Fibroblast of mammary gland (primary cell): ENCODE measurements at places on chromosomes 11 and 22.

DNA sequence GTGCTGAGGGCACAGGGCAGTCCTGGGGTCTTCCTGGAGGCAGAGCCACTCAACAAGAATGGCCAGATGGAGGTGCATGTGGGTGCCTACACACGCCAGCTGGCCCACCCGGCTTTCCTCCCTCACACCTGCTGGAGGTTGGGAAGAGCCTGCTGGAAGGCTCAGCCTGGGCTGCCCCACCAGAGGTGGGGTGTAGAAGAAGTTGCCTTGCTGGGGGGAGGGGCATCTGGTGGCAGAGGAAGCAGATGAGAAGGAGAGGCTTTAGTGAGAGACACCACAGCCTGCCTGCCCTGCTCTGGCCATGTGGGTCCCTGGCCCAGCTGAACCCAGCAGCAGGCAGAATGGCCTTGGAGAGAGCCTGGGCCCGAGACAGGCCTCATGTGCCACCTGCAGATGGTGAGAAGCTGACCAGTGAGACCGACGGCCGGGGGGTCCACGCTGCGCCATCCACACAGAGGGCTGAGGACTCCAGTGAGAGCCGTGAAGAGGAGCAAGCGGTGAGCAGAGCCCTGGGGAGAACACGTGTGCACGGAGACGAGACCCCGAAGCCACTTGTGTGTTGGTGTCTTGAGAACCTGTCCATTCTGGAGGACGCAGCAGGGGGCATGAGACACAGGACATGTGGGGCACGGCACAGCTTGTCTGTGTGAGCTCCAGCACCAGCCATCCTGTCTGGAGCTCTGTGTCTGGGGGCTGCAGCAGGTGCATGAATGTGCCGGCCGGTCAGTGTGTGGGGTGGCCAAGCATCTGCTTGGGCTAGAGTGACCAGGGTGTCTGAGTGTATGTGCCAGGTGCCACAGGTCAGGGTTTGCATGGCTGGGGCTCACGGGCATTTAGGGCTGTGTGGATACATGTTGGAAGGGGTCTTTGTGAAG, 2.7 kb downstream of the B4GALNT4 start:
- no peak for DNase-seq

DNA sequence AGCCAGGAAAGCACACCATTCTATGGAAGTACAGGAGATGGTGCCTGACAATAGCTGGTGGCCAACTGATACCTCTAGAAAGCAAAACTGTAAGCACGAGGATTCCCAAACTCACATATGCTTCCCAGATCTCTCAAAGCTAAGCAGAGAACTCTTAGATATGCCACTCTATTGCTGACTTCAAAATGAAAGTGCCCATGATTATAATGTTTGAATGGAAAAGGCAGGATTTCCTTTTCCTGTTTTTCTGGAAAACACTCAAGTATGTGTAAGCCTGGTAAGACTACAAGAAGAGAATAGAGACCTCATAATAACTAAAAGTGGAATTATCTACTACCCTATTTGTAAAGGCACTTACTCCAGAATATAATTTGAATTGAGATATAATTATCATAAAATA, 2.6 kb upstream of the CARD18 start:
- no peak for DNase-seq

DNA sequence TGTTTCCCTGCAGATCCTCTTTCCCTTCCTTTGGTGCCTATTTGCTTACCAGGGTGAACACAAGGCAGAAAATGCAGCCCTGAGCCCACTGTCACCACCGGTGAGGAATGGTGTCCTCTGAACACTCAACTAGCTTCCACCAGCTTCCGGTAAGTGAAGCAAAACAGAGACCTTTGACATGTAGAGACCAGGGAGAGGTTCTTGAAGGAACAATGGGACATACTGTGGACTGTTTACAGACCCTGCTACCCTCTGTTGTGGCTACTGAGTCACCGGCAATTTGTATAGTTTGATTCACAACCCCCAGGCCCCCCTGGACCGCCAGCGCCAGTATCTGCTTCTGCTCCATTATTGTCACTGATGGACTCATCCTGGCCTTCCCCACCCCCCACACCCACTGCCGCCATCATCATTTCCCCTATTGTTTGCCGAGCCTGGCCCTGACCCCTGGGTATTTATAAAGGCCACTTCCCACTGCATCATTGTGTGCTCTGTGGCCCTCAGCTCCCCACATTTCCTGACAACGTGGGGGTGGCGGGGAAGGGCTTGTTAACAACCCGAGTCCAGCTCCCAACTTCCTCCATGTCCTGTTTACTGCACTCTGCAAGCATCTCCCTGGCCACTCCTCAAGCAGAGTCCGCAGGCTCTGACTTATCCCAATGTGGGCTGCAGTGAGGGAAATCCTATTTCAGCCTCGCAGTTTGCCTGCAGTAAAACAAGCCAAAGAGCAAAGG, 252.9 kb downstream of the ETS1 start:
- DNase-seq, result no peak

DNA sequence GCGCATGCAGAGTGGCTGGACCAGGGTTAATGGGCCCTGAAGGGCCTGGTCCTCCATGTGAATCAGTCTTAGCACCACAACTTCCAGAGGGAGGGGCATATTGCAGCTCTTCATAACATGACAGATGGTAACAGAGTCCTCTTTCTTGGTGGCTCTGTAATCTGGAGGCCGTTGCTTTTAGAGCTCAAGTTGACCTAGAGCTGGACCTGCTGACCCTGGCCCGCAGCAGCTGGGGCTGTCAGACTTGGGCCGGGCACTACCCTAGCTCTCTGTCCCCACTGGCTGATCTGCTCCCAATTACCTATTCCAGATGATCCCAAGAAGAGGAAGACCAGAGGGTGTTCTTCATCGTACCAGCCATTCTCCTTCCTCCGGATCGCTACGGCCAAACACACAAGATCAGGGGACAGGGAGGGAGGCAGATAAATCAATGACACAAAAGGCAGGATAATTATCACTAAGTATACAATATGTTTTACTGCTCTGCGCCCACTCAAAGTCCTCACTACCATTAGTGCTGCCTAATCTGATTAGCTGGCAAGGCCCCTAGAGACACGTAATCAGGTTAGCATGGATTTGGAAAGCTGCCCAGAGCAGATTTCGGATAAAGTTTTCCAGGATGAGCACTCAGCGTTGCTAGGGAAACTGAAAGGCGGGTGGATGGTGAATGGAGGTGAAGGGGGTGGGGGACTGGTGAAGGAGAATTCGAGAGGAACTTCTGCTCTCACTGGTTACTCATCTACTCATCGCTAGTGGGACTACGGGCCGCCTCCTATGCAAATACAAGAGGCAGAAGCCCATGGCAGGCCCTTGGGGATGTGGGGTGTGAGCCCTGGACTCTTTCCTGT, 64.5 kb upstream of the PHOX2A start:
- peak; percentile 97 for DNase-seq

DNA sequence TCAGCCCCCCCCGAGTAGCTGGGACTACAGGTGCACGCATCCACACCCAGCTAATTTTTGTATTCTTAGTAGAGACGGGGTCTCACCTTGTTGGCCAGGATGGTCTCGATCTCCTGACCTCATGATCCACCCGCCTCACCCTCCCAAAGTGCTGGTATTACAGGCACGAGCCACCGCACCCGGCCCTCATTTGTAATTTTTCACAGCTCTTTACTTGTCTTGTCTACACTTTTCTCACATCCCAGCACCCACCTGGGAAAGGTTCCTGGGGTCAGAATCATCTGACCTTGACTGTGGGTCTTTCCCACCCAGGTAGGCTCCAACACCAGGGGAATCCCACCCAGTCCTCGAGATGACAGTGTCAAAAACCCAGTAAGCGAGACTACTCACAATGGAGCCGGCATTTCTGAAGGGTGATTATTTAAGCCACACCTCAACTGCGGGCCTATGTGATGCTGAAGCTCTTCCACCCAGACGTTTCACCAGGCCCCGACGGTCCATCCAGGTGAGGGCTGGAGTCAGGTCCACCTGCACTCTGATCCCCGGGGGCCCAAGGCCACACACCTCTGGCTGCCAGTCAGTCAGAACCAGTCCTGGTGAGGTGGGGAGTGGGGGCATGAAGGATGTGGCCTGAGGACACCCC, 23.4 kb downstream of the CELSR1 start:
- DNase-seq, result no peak

DNA sequence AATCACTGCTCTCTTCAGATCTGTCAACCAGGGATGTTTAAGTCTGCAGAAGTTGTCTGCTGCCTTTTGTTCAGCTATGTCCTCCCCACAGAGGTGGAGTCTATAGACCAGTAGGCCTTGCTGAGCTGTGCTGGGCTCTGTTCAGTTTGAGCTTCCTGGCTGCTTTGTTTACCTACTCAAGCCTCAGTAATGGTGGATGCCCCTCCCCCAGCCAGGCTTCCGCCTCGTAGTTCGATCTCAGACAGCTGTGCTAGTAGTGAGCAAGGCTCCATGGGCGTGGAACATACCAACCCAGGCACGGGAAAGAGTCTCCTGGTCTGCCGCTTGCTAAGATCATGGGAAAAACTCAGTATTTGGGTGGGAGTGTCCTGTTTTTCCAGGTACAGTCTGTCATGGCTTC, 27.6 kb upstream of the CASP12 start:
- no peak for DNase-seq

GRCh38 chr22:44386386-44387035, 73.8 kb upstream of the SHISAL1 start:
- no peak for DNase-seq

DNA sequence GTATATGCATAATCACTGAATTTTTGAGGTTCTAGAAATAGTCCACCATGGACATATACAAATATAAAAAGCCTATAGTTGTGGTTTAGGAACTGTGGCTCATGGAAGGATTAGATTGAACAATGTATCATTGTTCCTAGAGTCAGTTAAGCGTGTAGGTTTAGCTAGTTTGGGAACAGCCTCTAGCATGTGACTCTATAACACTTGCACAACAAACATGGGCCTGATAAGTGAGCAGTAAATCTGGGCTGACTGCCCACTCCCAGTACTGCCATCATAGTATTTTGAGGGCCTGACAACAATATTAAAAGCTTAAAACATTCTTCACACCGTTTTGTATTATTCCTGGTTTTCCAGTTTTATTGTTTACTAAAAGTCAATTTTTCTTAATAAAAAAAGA, 47.0 kb downstream of the YAP1 start:
- peak; percentile 84 for DNase-seq

DNA sequence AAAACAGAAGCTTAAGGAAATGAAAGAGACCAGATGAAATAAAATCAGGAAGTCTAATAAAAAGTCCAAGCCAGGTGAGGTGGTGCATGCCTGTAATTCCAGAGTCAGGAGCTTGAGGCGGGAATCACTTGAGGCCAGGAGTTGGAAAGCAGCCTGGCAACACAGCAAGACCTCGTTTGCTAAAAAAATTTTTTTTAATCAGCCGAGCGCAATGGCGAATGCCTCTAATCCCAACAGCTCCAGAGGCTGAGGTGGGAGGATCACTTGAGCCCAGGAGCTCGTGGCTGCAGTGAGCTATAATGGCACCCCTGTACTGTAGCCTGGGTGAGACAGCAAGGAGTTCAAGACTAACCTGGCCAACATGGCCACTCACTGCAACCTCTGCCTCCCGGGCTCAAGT, 8.0 kb downstream of the RAB6A start:
- DNase-seq, result no peak

- no peak for DNase-seq
Measured at GRCh38 chr11:108592591-108593213, 866 bp downstream of the EXPH5 start.

DNA sequence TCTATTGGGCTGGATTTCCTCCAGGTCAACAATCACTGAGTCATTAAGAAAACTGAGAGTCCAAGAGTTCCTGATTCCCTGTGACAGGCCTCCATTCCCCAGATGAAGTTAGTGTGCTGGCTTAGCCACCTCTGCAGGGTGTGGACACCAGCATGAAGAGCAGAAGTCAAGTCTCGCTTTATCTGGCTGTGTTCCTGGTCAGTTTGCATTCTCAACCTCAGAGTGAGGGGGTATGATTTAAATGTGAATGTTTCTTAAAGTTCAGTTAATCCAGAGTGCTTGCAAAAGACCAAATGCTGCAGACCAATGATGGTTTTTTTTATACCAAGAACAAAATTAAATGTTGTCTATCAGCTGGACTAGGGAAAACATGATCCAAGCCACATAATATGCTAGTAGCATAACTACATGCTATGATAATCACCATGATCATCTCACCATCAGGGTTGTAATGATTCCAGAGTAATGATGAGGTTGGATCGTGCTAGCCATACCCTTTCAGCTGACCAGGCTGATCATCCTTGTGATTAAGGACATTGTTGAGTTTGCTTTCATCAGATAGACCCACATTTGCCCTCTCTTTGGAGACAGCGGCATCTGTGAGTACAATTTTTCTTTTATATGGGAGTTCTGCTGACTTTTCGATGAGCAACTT, 145.8 kb upstream of the ARHGAP20 start:
- DNase-seq, result peak; percentile 91

DNA sequence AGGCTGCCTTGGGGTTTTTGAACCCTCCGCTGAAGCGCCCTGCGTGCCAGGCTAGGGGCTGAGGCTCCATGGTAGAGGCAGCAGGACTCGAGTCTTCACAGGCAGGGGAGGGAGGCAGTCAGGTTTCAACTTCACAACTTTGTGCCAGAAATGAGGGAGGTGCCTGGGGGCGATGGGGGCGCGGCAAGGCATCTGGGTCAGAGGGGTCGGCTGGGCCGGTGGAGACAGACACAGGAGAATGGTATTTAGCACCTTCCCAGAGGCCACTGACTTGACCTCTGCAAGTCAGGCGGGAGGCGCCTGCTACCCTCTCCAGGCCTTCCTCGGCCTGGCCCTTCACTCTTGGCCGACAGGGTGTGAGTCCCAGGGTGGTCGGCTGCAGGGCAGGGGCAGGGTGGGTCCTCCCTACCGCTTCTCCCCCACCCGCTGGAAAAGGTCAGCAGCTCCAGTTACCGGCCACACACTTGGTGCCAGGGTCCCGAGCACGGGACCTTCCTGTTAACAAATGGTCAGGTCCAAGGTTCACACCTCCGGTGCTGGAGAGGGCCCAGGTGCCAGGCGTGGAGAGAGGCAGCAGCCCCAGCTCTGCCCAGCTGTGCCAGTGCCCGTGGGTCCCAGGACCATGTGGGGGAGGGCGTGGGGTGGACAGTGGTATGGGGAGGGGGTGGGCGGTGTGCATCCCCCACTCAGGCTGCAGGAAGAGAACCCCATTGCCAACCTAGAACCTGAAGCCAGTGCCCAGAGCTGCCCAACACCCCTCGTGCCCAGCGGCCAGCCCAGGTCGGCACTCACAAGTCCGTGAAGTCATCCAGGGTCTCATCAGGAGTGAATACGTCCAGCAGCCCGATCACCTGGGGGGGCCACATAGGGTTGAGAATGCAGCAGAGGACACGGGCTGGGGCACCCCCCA, 3.8 kb downstream of the MAPK12 start:
- no peak for DNase-seq

GRCh38 chr22:42188808-42189447, 58.3 kb upstream of the CYP2D6 start:
- no peak for DNase-seq

DNA sequence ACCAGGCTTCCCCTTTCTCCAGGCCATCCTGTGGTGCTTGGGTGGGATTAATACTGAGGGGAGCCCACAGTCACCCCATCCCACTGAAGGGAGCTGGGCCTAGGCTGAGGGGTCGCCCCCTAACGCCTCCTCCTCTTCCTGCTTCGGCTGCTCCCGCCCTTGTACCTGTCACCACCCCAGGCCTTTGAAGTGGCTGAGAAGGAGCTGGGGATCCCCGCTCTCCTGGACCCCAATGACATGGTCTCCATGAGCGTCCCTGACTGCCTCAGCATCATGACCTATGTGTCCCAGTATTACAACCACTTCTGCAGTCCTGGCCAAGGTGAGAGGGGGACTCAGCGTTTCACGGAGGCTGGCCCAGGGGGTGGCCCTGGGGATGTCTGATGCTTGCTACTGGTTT, 6.1 kb downstream of the MICALL1 start:
- no peak for DNase-seq
